ENCODE measurements at places on chromosomes 2 and 18.
A peak's percentile ranks its signal among the peaks of the same experiment; 100 is the strongest.

DNA sequence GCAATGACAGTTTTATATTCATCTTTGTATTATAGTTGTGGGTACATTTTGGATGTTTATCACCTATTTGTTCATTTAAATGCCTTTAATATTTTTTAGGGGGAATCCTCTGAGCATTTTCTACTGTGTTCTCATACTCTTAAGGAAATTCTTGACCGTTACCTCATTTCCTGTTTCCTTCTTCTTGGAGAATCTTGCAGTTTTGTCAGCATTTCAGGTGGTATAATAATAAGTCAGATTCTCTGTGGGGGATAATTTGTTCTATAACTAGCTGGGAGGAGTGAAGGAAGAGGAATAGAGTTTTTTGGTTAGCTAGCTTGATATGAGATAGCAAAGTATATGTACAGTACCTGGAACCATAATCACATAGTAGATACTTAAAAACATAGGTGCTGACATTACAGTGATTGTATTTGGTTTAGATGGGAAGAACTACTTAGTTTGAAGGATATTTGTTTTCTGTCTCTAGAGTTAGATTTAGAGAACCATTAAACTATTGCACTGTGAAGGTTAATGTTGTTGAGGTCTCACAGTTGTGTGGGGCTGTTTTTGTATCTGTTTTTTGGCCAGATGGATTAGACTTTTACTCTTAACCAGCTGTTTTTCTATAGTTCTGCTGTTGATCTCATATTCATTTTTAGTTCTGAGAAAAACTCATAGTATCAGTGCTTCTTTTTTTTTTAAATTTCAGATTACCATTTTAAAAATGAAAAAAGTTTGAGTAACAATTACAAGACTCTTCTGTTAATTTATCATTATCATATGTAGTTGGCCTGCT, 14.2 kb downstream of the MTX2 start:
- no peak for DNase-seq

- peak; percentile 86 for DNase-seq
Measured at GRCh38 chr2:190718652-190719526, 70.0 kb downstream of the NAB1 start.

GRCh38 chr2:173264603-173265366, 89.9 kb upstream of the CDCA7 start:
- DNase-seq: peak; percentile 91

DNA sequence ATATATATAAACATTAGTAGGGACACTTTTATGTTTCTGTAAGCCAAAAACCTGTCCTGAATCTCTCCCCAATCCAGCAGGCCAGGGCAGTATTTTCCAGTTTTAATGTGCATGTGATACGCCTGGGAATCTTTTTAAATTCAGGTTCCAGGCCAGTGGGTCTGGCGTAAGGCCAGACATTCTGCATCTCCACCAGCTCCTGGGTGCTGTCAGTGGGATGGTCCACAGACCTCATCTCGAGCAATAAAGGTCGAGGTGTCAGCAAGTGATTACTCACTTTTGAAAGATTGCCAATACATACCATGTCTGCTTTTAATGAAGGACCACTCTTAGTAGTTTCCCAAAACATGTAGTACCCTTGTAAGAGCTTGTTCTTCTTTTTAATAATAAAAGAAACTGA, 189.9 kb upstream of the SH3BP4 start:
- DNase-seq: no peak

GRCh38 chr2:188979187-188980114, 5.3 kb downstream of the COL3A1 start:
- DNase-seq: no peak

DNA sequence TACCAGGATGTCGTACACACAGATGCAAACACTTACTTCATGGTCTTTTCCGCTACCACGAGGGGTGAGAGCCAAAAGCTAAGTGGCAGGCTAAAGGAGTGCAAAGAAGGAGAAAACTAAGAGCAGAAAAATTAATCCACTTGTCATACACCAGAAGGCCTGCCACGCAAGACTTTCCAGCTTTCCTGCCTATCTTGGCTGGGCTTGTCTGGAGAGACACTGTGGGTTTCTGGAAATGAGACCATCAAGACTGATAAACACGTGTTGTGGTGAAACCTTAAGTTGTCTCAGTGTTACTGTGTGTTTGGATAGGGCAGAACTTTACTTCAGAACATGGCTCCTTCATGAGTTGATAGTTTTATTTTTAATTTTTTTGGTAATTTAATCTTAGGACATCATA, 175.6 kb downstream of the FMNL2 start:
- DNase-seq: no peak

DNA sequence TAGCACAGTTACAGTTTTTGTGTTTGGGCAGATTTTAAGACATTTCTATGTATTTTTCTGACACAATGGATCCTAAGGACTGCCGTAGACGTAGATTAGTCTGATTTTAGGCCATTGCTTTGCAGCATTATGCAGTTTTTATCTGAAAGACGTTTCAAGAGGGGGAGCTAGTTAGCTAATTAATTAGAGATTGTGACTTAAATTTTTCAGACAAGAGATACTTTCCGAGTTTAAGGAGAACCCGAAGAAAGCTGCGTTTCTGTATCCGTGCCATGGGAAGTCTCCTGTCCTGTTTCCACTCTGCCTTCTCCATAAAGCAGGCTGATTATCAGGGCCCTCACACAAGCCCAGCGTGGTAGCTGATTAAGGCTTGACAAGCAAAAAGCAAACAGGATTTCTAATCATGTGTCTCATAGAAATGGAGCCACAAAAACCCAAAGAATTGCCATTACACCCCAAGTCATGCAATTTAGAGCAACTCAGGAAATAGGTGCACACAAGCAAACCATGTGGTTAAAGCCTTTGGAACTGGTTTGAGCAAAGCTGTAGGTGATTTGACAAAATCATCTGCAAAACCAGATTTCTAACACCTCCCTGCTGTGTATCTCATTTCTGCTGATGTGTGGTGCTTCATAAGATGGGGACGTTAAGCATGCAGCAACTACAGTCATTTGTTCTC, 808.1 kb downstream of the RNF144A start:
- DNase-seq: peak; percentile 25

GRCh38 chr2:209619782-209620181, 151.8 kb upstream of the UNC80 start:
- DNase-seq: peak; percentile 57

DNA sequence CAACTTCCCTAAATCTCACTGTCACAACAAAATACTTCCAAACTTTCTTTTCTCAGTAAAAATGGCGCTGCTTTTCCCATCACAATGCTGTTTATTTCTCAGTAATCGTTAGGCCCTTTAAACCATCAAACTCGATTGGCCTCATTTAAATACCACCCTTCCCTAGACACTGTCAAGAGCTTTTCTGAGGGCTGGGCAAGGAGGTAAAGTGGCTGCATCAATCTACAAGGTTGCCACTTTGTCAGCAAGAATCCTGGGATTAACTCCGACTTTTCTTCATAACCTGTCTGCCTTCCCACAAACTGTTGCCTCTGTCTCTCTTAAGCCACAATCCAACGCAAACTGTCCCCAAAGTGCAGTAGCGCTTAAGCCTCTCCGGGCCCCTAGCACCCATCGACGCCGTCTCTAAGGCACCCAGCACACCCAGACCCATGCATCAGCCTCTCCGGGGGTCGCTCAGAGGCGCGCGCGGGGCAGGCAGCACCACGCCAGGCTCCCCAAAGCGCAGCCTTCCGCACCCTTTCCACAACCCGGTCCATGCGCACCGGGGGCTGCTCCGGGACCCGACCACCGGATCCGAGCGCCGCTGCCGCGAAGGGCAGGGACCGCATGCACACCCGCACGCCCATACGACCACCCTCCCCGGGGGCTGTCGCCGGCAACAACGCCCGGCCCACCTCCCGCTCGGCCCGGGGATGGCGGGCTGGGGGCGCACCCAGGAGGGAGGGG, 683 bp downstream of the MBOAT2 start:
- DNase-seq: no peak

GRCh38 chr2:68156419-68156818, 1.3 kb upstream of the PNO1 start:
- no peak for DNase-seq

GRCh38 chr18:35479911-35480586, 17.7 kb downstream of the INO80C start:
- peak; percentile 60 for DNase-seq

GRCh38 chr18:59988098-59988706, 88.4 kb downstream of the PMAIP1 start:
- peak; percentile 61 for DNase-seq

DNA sequence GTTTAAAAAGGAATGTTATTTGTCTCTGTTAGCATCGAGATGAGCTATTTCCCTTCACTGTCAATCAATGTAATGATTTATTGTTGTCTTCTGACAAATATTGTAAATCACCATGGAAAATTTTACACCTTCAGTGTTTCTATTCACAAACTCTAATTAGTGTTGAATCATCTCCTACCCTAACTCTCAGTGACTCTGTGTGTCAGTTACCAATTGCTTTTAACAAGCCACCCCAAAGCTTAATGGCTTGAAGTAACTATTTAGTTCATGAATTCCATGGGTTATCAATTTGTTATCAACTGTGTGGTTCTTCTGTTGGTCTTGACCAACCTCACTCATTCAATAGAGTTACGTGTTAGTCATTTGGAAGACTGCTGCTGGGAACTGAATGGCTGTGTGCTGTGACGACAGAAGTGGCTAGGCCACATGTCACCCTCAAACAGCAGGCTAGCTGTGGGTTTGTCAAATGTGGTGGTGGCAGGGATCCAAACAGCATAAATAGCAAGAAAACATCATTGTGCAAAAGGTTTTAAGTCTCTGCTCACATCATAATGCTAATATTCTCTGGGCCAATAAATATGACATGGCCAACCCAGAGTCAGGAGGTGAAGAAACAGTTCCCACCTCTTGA, 910.8 kb upstream of the CDH2 start:
- DNase-seq: no peak

DNA sequence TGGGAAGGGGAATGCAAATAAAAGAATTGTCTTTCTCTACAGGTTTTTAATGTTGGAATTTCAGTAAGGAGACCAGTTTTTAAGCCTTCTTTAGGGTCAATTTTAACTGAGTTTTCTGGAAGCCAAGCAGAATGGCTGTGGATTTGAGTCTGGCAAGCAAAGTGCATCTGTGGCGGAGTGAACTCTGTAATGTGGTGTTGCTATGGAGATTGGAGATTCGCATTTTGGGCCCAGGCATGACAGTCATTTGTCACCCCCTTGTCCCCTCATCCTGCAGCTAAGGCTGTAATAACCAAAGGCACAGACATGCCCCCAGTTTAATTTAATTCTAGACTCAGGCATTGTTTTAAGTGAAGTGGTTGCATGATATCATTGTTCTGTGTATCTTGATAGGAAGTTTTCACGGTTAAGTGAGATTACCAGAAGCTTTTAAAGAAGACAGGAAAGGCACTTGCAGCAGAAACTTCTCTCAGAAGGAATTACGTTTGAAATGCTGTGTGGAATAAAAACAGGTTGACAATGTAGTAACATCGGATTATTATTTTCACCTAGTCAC, 30.6 kb downstream of the ARMC9 start:
- DNase-seq: no peak

DNA sequence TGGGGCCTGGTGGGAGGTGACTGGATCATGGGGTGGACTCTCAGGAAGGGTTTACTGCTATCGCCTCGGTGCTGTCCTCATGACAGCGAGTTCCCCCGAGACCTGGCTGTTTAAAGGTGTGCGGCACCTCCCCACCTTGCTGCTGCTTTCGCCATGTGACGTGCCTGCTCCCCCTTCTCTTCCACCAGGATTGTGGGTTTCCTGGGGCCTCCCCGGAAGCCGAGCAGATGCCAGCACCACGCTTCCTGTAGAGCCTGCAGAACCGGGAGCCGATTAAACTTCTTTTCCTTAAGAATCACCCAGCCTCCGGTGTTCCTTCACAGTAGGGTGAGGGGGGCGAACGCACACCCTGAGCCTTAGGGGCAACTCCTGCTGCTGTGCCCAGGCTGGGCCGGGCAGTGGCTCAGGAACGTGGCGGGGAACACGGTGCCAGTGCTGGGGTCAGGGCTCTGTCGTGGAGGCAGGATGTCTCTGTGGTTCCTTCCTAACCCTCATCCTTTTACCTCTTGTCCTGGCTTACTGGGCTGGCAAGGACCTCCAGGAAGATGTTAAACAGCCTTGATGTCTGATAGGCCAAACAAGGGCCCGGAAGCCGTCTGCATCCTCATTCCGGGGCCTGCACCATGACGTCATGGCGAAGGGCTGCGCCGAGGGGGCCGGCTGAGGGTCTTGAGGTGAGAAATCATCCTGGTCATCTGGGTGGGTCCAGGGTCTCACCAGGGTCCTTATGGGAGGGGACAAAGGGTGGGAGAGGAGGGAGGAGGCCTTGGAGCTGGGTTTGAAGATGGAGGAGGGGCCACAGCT, 12.7 kb downstream of the NEU4 start:
- no peak for DNase-seq

DNA sequence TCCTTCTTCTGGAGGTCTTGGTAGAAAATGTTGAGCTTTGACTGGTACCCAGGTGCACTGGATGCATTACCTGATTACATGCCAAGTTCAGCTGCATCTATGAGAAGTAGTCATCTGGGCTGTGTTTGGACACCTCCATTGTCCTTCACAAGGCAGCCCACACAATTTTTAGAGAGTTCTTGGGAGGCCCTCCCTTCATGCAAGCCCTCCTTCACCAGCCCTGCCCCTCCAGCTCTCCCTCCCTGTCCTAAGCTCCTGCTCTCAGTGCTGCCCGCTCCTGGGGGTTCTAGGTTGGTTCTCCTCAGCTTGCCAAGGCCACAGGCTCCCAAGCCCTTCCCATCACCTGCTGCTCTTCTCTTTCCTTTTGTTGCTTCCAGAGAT, 148.7 kb downstream of the DYSF start:
- DNase-seq: no peak

DNA sequence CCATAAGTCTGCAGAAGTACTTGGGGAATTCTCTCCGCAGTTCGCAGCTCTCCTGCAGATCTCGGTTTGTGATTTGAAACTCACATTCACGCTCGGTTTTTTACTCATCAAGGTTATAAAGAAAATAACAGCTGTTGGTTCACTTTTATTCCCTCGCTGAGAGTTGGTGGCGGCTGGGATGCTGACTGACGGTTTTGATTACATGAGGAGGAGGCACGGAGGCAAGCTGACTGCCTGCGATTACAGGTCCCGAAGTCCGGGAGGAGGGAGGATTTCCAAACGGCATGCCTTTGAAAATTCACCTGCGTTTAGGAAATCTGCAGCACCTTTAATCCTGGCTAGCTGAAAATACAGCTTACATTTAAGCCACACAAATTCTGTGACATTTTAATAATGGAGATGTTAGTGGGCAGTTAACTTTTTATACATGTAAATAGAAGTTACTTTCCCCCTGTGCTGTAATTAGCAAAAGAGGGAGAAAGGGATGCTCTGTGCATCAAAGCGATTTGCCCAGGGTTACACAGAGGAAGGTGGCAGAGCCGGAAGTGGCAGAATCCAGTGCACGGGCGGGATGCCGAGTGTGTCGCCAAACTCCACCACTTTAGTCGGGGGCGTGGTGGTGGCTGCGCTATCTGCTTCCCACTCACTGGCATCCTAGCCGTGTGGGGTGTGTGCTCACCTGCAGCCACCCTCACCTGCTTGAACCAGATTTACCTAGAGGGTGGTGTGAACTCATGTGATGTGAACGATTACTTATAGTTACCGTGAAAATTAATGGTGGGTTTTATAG, 14.7 kb downstream of the AGAP1 start:
- DNase-seq: no peak

DNA sequence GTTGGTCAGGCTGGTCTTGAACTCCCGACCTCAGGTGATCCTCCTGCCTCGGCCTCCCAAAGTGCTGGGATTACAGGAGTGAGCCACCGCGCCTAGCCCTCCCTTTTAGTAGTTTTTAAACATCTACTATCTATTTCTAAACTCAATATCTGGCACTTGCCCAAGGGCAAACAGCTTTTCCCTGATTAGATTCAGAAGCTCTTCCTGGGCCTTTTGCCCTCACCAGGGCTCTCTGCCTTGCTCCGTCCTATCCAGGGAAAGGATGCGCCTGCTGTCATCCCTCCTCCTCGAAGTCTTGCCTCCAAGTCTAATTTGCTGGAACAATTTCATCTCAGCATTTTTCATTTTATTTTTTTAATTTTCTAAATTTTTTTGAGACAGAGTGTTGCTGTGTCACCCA, 41.4 kb upstream of the FHOD3 start:
- no peak for DNase-seq
